ENCODE measurements at places on chromosomes 5 and 9. TPM values are rescaled to one million over a fixed set of nuclear protein-coding genes. Genes with fewer than 3 reads are reported as not detected.

DPP7 gene
- 52.3 TPM for total RNA-seq

SLCO4C1 gene
- total RNA-seq = 0.07 TPM

CFAP157 gene
- total RNA-seq = not detected

ESM1 gene
- not detected for total RNA-seq

IL31RA gene
- 2.2 TPM for total RNA-seq

C9orf153 gene
- 0.33 TPM for total RNA-seq

GMCL2 gene
- not detected for total RNA-seq

LPAR1 gene
- total RNA-seq = 20.4 TPM

DMRTA1 gene
- total RNA-seq = 0.61 TPM

KLHL3 gene
- total RNA-seq = 3.0 TPM

LCN9 gene
- not detected for total RNA-seq

CDC37L1 gene
- total RNA-seq = 20.2 TPM

TMOD1 gene
- total RNA-seq = not detected

CERT1 gene
- 25.7 TPM for total RNA-seq

PRDM9 gene
- not detected for total RNA-seq

RECK gene
- total RNA-seq = 5.6 TPM

PHF24 gene
- total RNA-seq = 0.67 TPM

PCDH12 gene
- total RNA-seq = 0.69 TPM

AP3B1 gene
- total RNA-seq = 53.2 TPM

GZMA gene
- total RNA-seq = not detected

SLC6A7 gene
- total RNA-seq = not detected

NHP2 gene
- total RNA-seq = 152 TPM

LCNL1 gene
- total RNA-seq = 0.33 TPM

ELOVL7 gene
- 17.8 TPM for total RNA-seq

PCDHGA11 gene
- total RNA-seq = 8.5 TPM

VCAN gene
- 234 TPM for total RNA-seq

SV2C gene
- total RNA-seq = under 0.01 TPM

LHX2 gene
- total RNA-seq = not detected

SEMA6A gene
- total RNA-seq = 7.7 TPM

PTGDS gene
- total RNA-seq = 2.2 TPM

BTNL9 gene
- 0.16 TPM for total RNA-seq

PCDHB7 gene
- 0.67 TPM for total RNA-seq

SLC6A3 gene
- not detected for total RNA-seq
